ENCODE measurements at places on chromosomes 3 and 15.

GRCh38 chr15:58553365-58553918 lies 121.7 kb downstream of the LIPC start:
- DNase-seq = no peak

GRCh38 chr15:98815207-98815606 lies 166.9 kb downstream of the IGF1R start:
- no peak for DNase-seq

- DNase-seq = no peak
These were observed 543.5 kb downstream of the GABRG3 start for GRCh38 chr15:27514526-27514925.

GRCh38 chr3:155870945-155871745 lies 695 bp downstream of the GMPS start:
- peak; percentile 37 for DNase-seq

- no peak for DNase-seq
These were observed 23.8 kb upstream of the PSMD6 start for GRCh38 chr3:64046996-64047594.

DNA sequence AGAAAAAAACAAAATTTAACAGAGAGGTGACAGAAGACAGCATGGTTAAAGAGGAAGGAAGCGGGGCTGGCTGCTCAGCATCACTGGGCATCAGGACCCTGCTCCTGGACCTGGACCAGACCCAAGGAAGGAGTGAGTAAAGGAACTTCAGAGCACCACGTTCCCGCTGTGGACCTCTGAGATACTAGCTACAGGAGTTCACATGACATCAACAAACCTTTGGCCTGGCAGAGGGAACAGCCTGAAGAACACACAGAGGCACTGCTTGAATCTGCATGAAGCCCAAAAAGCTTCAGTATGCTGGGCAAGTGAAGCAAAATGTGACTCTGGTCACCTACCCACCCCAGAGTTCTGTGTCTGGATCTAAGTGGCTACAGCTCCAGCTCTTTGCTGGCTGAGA lies 38.1 kb downstream of the SLC2A2 start:
- DNase-seq = no peak

- DNase-seq = no peak
These were observed 132.3 kb upstream of the PTPRG start for GRCh38 chr3:61429106-61429505.

- no peak for DNase-seq
These were observed 200.7 kb downstream of the SATB1 start for GRCh38 chr3:18224426-18224825.

DNA sequence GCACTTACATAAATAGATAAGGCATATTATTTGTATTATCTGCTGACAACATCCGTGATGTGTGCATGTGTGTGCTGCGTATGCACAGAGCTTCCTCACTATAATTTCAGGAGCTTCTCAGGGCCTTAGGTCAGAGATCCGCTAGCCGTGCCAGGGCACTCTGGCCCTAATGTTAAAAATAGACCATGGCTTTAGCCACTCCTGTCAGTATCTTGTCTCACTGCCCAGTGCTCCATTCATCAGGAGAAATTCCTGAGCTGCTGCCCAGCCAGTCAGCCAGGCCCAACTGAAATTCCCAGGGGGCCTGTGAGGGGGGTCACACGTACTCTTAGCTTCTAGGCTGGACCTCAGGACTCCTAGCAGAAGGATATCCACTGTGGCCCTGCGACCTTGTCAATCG lies 70.0 kb upstream of the ABHD2 start:
- no peak for DNase-seq

DNA sequence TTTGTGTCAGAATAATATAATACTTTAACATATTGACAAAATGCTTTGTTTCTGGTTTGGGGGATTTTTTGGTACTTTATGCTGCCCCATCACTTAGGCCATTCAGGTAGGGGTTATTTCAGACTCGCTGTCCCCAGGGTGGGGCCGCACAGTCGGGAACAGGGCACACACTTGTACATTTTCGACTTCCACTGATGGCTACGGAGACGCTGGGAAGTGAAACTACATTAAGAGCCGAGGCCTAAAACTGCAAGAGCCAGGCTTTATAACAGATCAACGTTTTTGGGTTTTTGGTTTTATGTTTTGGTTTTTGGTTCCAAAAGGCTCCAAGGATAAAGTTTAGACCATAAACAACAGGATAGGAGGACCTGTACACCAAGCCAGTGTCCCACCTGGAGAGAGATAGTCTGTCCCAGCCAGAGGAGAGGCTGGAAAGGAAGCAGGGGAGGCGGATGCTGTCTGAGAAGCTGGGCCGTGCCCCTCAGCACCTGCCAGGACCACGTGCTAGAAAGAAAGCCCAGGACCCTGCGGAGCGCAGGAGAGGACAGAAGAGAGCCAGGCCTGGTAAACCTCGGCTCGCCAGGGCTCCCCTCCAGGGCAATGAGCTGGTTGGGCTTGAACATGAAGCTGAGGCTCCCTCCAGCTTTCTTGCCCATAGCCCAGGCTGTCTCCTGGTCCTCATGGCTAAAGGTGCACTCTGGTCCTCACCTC lies 111.7 kb downstream of the CHSY1 start:
- DNase-seq = no peak

- no peak for DNase-seq
These were observed 35.0 kb downstream of the PLOD2 start for GRCh38 chr3:146125951-146126350.

GRCh38 chr3:11643201-11643603 lies 513 bp downstream of the VGLL4 start:
- DNase-seq = no peak

GRCh38 chr3:79421273-79421672 lies 346.5 kb downstream of the ROBO1 start:
- no peak for DNase-seq

- no peak for DNase-seq
These were observed 3.2 kb upstream of the ZFYVE19 start for GRCh38 chr15:40803688-40804087.

DNA sequence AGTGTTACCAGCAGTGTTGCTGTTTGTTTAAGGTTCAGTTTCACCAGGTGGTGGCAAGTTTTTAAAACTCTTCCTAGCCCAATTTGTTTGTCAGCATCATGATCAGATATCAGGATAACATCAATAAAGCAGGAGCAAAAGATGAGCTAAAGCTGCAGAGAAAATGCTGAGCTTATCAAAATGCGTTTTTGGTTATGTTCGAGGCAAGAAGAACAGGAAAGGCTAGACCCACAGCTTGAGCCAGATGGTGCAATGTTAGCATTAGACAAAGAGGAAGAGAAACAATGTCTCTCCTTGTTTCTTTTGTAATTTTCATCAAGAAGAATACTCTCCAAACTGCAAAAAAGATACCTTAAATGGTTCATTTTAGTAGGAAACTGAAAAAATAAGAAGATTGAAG lies 66.2 kb downstream of the THRB start:
- no peak for DNase-seq

GRCh38 chr15:71701808-71702207 lies 108.5 kb upstream of the NR2E3 start:
- no peak for DNase-seq

GRCh38 chr3:30245858-30246622 lies 360.4 kb upstream of the TGFBR2 start:
- no peak for DNase-seq

- DNase-seq = no peak
These were observed 36.1 kb downstream of the TYRO3 start for GRCh38 chr15:41594801-41595746.

DNA sequence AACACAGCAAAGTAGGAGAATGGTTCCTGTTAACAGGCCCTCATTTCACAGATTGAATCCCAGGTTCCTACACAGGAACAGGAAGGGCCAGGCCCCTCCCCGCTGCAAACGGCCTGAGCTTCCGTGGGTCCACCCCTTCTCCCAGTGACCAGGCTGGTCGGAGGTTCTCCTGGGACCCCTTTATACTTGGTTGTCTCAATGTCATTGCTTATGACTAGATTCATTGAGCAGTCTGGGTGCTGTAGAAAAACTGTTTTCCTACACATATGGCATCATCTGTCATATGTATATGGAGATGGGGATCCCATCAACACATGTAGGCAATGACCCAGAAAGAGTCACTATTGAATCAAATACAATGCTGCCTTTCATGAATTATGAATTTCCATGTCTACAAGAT lies 3.8 kb downstream of the C3orf85 start:
- DNase-seq = no peak

DNA sequence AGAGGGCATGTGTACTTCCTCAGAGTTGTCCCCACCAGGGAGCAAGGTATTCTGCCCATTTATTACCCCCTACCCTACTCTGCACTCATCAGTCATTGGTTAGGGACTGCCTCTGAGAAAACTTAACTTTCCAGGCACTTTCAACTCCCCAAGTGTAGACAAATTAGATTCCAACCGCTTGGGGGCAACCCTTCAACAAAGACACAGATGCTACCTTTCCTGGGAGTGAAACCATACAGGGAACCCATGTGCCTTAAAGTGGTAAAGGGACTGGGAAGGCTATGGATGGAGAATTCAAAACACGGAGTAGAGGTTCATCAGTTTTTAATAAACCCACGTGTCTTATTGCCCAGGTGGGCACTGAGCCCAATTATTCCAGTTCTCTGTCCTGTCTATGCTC lies 19.4 kb upstream of the UBE2E2 start:
- no peak for DNase-seq

DNA sequence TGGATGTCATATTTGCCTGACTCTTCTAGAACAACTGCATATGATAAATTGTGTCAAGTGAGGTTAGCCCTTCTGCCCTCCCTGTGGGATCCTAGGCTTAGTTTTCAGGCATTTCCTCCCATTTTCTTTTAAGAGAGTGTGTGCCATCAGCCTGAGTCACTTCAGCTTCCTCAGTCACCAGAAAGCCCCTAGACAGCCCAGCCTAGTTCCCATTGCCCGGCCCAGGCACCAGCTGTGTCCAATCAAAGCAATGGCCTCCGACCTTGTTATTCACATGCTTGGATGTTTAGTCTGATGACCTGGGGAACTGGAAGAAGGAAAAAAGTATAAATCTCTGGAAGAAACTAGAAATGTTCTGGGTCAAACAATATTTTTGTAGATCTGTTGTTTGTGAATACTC lies 221.9 kb upstream of the LRIG1 start:
- no peak for DNase-seq

GRCh38 chr3:172159962-172160538 lies 120.7 kb downstream of the FNDC3B start:
- DNase-seq = no peak

DNA sequence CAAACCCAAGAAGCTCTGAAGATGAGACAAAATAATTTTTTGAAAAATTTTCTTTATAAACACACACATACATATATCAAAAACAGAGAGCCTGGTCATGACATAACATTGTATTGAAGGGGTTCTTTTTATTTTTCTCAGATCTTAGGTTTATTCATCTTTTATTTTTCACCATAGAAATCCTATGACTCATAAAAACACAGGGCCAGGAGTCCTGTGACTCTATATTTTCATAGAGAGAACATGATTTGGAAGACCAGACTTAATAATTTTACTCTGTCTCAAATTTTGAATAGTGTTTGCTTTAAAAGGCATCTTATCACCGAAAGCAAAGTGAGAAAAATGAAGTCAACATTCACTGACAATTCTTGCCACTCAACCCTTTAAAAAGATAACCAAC lies 57.7 kb downstream of the SUCNR1 start:
- no peak for DNase-seq

GRCh38 chr3:37816271-37816670 lies 45.4 kb upstream of the CTDSPL start:
- DNase-seq = no peak

DNA sequence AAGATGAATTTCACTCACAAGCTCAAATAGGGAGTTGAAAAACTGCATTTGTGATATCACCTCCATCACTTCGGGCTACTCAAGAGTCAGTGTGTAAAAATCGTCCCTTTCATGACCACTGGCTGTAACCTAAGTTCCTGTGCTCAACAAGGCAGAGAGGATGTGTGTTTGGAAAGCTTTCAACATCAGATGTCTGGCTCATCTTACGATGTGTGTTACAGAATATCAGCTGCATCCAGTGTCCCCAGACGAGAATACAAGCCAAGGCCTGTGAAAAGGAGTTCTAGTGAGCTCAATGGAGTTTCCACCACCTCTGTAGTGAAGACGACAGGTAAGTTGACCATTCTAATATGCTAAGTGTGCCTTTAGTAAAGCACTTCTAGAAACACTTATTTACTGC lies 65.5 kb upstream of the ADAMTSL3 start:
- DNase-seq = no peak
